IPS DF 19.7 (cell line): ENCODE measurements at places on chromosomes 11 and 22.

DNA sequence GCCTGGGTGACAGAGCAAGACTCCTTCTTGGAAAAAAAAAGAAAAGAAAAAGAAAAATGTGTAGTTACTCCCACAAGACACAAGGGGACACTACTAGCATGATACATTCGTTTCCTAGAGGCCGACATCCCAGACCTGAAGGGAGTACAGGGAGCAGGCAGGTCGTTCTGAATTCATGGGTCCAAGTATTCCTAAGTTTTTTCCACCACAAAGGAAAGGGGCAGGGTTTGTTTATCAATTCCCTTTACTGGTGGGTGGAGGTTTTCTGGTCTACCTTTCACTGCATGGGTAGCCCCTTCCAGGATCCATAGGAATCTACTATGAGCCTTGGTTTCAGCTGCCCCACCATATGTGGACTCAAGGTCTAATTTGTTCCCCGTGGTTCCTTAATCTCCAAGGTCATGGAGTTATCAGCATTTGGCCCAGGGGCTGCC, 11.8 kb downstream of the TIGD3 start:
- peak; percentile 57 for DNase-seq

DNA sequence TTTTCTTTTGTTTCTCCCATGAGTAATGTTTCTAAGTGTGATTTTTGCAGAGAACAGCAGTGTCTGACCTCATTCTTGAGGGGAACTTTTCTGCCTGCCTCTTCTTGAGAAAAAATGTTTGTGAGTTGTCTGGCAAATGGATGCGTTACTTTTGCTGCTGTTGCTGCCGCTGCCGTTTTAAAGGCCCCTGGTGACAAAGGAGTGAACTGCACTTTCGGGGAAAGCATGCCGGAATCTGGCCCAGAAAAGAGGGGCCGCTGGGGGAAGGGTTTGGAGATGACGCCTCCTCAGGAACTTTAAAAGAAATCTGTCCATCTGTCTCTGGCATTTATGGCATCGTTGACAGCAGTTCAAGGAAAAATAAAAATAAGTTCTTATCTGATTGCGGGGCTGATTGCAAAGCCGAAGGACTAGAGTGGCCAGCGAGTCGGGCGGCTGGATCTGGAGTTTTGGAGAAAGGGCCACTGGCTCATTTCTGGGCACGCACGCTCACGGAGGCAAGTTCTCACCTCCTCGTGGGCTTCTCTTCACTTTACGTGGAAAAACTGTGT, 16.5 kb downstream of the ZBTB16 start:
- DNase-seq, result no peak

DNA sequence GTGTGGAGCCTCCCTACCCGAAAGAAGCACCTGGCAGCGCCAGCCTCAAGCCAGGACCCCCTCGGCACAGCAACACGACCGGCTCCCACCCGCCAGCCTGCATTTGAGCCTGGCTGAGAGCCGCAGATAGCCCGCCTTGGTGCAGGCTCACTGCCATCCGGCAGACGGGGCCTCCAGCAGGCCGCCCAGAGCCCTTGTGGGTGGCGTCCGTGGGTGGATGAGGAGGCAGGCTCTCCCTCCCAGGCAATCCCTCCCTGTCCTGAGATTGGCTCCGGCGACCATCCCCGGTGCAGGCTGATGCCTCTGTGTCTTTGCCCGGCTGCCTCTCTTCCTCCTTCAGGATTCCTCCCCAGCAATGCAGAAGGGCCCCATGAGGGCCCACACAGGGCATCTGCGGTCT, 1527.9 kb downstream of the BRD1 start:
- no peak for DNase-seq

GRCh38 chr11:74321487-74322188, 10.2 kb upstream of the P4HA3 start:
- DNase-seq, result no peak

GRCh38 chr22:44368611-44369292, 56.0 kb upstream of the SHISAL1 start:
- DNase-seq, result no peak

DNA sequence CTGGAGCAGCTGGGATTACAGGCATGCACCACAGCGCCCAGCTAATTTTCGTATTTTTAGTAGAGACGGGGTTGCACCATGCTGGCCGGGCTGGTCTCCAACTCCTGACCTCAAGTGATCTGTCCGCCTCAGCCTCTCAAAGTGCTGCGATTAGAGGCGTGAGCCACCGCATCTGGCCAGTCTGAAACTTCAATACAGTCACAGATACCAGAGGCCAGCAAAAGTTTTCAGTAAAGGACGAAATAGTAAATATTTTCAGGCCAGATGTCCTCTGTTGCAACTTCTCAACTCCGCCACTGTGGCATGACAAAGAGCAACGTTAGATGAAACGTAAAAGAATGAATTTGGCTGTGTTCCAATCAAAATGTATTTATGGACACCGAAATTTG, 403.6 kb downstream of the MN1 start:
- DNase-seq, result no peak

GRCh38 chr11:10982704-10983510, 125.1 kb upstream of the ZBED5 start:
- no peak for DNase-seq

DNA sequence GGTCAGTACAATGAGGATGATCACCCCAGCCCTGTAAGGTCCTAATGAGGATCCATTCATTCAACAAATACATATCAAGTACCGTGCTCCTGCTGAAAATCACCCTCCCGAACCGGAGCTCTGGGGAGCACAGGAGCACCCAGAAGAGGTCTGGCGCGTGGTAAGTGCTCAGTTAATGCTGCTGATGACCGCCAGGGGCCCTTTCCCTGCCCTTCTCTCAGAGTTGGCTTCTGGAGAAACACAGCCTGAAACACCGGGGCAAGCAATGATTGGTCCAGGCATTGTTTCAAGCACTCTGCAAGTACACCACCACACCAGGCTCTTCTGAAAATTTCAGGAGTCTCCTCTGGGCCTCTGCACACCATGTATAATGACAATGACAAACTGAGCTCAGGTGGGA, 3.8 kb upstream of the CCDC86 start:
- no peak for DNase-seq
